ENCODE measurements at places on chromosomes 6 and 20.

- no peak for DNase-seq
Measured at GRCh38 chr20:57409672-57410397, 18.6 kb downstream of the RBM38 start.

DNA sequence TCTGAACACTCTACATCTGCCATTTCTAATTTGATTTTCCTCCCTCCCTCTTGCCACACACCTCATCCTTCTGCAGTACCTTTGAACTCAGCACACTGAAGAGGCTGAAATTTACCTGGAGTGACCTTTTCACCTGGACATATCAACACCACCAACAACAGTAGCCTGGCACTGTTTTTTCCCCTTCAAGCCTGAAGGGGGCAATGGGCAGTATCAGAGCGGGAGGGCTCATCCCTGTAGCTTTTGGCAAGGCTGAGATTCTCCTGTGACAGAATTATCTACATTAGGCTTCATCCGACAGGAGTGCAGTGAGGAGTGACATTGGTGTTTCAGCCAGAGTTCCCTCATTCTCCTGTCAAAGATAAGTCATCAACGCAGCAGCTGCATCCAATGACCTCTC, 312.8 kb upstream of the SPTLC3 start:
- no peak for DNase-seq

GRCh38 chr20:59932616-59933295, 681 bp downstream of the SYCP2 start:
- DNase-seq, result no peak

GRCh38 chr20:57761413-57761734, 51.6 kb upstream of the PMEPA1 start:
- DNase-seq, result no peak

- DNase-seq, result no peak
Measured at GRCh38 chr6:166852451-166852975, 103.8 kb downstream of the RNASET2 start.

All from DMS79 treated with DMSO at 0.1 percent for 48 hours (cell line).